ENCODE measurements at places on chromosomes 12 and 14.
A peak's percentile ranks its signal among the peaks of the same experiment; 100 is the strongest.

- DNase-seq = peak; percentile 83
Measured at GRCh38 chr12:6372403-6373003, 2.9 kb downstream of the SCNN1A start.

DNA sequence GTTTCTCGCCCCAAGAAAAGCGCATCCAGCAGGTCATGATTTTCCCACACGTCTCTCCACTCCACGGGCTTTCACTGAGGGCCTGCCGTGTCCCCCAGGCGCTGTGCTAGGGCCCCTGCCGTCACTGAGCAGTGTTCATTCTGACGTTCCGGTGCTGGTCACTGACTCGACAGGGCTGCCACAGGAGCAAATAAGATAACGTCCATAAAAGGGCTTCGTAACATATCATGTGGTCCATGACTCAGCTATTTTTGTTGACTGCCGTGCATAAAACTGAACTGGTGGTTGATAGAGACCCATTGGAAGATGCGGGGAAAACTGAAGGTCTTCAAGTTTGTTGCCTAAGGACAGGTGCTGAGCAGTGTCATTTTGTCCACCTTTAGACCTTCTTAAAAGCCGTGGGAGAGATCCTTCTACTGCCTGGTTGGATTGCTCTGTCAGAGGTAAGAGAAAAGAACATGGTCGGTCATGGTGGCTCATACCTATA, 46.3 kb downstream of the ADGRD1 start:
- no peak for DNase-seq

DNA sequence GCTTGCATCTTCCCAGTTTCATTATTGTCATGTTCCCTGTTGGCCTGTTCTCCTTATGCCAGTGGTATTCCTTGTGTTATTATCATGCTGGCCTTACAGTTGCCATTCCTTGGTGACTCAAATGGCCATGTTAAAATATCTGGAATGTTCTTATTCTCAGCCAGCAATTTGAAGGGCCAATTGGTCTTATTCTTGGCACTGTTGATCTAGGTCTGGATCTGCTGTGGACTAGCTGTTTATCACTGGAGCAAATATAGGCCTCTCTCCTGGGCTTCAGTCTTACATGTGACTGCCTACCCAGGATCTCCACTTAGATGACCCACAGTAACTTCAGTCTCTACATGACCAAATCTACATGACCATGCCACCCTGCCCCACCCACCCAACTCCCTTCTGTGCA, 5.4 kb downstream of the CIPC start:
- no peak for DNase-seq

DNA sequence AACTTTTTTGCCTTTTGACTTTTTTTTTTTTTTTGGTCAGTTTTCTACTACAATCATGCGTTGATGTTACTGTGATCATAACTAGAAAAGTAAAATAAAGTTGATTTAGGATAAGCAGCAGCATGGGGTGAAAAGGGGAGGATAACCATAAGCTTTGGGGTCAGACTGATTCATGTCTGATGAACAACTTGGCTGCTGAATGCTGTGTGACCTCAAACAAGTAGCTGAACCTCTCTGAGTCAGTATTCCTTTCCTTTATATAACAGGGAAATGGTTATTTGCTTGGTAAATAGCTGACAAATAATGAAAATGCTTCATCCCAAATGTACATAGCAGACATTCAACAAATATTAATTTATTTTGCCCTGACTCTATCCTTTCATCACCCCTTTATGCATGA, 413.0 kb downstream of the VRK1 start:
- no peak for DNase-seq

DNA sequence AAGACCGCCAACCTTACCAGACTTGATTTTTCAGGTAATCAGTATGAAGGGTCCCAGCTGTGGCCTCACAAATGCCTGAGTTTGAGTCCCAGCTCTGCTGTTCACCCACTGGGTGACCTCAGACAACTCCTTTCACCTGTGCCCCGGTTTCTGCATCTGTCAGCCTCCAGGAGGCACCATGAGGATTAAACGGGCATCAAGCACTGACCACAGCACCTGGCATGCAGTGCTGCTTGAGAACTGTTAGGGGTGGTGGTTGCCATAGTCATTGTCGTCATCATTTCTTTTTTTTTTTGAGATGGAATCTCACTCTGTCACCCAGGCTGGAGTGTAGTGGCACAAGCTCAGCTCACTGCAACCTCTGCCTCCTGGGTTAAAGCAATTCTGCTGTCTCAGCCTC, 57.9 kb downstream of the PHETA1 start:
- no peak for DNase-seq

GRCh38 chr12:3634348-3634747, 118.6 kb downstream of the CRACR2A start:
- no peak for DNase-seq

GRCh38 chr12:86229772-86230171, 26.4 kb downstream of the MGAT4C start:
- no peak for DNase-seq

DNA sequence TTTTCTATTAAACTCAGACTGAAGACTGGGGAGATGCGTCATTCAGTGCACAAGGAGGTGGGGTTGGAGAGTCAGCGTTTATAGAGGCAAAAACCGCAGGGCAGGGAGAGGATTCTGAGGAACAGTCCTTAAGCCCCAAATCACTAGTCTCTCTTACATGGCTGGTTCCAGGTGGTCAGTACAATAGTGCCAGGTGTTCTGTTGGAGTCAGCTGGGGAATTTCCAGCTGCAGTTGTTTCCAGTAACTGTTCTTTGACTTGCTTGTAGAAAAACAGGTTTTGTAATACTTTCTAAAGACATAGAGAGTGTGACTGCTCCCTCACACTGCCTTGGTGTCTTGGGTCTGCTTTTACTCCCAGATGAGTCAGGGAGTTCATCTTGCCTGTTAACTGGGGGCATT, 192.2 kb downstream of the TMTC3 start:
- peak; percentile 48 for DNase-seq

- DNase-seq = no peak
Measured at GRCh38 chr14:92704821-92705220, 43.6 kb downstream of the LGMN start.

GRCh38 chr14:36522347-36522971, 2.4 kb upstream of the NKX2-1 start:
- no peak for DNase-seq

DNA sequence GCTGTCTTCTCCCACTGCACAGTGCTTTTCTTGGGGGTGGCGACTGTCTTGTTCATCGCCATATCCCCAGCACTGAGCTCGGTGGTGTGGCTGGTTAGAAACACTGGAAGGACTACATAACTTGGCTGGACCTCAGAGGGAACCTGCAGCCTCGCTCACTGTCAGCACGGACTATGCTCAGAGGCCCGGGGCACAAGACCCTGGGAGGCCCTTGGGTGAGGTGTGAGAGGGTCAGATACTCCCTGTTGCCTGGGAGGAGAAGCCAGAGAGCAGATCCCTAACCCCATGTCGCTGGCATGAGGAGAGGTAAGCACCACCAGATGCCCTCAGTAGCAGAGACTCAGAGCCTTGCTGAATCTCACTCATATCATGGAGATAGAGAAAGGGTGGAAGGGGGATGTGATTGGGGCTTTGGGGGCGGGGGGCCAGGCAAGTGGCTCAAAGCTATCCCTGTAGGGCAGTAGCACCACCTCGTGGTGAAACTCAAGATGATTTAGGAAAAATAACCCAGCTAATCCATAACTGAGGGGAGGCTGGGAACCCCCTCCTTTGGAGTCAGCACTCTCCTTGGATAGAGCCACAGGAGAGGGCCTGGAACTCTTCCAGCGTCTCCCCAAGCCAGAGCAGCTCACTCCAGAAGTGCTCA, 18.7 kb upstream of the HDAC7 start:
- DNase-seq = no peak

DNA sequence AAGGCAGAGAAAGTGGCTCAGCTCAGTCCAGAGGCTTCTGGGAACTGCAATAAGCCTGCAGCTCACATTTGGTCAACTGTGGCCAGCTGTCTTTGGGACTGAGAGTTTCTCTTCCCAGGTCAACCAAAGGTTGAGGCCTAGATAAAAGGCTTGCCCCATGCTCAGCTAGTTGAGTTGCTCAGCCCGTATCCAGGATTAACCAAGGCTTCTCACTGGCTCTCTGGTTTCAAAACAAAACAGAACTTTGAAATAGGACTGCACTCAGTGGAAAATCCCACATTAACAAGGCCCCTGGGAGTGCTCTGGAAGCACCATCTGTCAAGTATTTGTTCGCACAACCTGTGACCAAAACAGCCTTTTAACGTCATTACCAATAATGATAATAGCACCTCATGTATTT, 40.3 kb upstream of the NUAK1 start:
- DNase-seq = no peak

- no peak for DNase-seq
Measured at GRCh38 chr12:12724421-12725085, 7.4 kb downstream of the CDKN1B start.

GRCh38 chr12:212715-213526, 1.0 kb downstream of the SLC6A12 start:
- no peak for DNase-seq

DNA sequence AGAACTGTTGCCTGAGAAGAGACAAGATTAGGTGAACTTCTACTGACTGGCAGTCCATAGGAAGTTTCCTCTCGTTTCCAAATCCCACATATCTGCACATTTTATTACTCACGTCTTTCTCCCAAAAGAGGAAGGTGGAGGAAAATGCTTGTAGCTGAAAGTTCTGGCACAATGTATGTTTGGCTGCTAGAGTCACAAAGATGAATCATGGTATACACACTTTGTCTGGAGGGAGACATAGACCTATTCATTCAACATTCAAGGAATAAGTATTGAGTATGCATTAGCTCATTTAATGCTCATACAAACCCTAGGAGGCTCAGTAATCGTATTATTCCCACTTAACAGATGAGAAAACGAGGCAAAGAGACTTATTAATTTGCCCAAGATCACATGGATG, 291.8 kb downstream of the FOXN3 start:
- no peak for DNase-seq

DNA sequence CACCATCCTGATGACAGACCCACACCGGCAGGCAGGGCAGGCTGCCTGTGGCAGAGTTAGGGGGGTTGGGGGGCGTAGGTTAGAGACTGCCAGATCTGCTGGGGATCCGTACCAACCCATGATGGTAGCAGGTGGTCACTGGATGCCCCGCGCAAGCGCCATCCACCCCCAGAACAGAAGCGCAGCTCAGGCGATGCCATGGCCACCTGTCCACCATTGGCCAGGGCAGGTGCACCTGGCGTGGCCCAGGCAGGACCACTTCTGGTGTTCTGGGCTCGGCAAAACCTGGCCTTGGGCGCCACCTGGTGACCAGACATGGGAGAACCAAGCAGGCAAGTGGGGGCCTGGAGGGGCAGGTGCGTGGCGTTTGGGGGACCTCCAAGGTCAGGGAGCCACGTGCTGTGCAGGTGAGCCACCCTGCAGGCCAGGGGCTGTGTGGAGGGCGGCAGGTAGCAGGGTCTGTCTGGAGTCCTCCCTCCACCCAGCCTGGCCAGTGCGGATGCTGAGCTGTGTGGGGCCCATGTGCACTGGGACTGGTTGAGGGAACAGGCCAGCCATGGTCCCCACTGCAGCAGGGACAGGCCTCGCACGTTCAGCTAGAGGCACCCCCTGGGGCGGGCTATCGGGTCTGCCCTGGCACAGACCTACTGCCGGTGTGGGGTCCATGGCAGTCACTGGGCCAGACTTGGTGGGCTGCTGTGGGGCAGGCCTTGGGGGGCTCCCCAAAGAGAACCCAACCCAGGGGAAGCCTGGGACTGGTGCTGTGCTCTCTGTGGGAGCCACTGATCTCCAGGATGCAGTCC, 15.6 kb downstream of the BAG5 start:
- DNase-seq = peak; percentile 78

DNA sequence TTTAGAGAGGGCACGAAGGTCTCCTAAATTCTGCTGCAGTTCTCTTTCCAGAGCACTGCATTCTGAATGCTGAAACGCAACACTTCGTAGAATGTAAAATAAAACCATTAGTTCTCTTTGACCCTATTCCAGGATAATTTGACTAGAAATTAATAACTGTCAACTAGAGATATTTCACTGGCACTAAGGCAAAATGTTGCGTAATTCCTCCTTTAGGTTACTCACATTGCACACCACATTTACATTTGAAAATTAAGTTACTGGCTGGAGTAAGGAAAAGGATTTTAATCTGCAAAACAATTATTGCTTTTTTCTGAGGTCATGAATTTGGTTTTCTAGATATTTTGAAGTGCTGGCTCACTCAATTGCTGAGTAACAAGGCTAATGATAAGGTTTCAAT, 58.0 kb upstream of the TRHDE start:
- no peak for DNase-seq

DNA sequence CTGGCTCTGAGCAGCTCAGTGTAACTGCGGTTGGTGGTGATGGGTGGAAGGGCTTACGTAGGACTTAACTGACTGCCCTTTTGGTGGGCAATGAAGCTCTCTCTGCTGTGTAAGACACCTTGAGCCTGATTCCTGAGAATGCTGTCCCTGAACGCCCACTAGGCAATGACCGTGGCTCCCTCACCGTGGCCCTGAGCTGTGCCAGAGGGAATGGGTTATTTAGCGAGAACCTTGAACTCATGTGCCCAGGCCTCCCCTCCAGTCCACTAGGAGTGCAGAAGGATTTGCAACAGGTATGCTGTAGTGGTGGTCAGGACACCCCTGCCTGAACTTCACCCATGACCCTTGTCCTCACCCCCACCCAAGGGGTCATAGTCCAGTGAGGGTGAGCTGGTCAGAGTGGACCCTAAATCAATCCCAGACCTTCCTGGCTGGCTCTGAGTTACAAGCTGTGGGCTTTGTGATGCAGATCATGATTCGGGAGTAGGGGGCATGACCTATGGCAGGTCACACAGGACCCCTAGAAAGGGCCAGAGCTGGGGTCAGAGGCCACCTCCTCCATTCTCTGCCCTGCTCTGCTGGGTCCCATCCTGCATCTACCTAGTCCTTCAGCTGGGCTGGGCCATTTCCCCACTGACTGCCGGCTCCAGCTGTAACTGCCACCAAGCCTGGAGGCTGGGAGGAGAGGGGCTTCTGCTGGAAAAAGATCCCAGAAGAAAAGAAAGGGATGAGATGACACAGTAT, 14.5 kb upstream of the ANKRD33 start:
- DNase-seq = no peak

- DNase-seq = no peak
Measured at GRCh38 chr12:130058926-130059472, 103.3 kb upstream of the FZD10 start.

DNA sequence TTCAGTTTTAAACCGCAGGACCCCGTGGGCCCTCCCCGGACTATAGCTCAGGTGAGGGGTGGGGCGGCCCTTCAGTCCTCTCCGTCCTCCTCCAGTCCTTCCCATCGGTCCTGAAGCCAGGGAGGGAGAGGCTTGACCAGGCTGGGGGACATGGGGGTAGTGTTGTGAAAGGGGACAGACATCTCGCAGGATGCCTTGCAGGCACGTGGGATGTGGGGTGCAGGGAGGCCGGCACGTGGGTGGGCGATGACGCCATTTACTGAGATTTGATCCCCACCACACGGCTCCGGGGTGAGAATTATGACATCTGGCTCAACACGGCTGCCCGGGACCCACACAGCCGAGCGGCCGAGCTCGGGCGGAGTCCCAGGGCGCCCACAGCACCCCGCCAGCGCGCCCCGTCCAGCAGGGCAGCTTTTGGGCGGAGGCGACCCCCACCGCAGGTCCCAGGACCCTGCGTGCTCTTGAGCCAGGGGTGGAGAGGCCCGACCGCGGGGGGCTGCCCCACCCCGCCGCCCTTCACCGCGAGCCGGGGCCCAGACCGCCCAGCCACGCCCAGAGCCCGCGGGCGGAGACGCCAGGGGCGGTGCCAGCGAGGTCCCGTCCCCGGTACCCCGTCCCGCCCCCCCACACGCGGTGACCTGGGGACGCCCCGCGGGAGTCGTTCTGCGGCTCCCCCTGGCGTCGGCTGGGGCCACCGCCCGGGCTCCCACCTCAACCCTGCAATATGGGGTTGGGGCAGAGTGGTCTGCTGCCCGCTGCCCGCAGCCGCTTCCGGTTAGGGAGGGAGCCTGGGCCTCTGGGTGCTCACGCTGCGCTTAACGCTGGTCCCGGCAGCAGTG, 3.3 kb upstream of the EXOC3L4 start:
- no peak for DNase-seq

Data from RWPE1 (cell line).